Mesangial cell (primary cell): ENCODE measurements at places on chromosomes 7 and 10. TPM values are rescaled to one million over a fixed set of nuclear protein-coding genes. Genes with fewer than 3 reads are reported as not detected.

Gene LRRC17
- total RNA-seq = 23.5 and 71.7 TPM in 2 replicates

Gene HOXA13
- not detected in 2 replicates for total RNA-seq

Gene NUTM2E
- total RNA-seq = under 0.01 TPM in 1 of 2 replicates, not detected in the other

Gene GIMAP1
- not detected in 2 replicates for total RNA-seq

Gene ASAH2
- under 0.01 and 0.33 TPM in 2 replicates for total RNA-seq

Gene PRKCQ
- total RNA-seq = 0.65 and 4.6 TPM in 2 replicates
